Immature natural killer cell (primary cell): ENCODE measurements at places on chromosomes 4 and X. TPM values are rescaled to one million over a fixed set of nuclear protein-coding genes. Genes with fewer than 3 reads are reported as not detected.
A peak's percentile ranks its signal among the peaks of the same experiment; 100 is the strongest.

The ASB9 gene
- not detected for polyA plus RNA-seq

The MAGEB1 gene
- not detected for polyA plus RNA-seq

The GAR1 gene
- 10.8 TPM for polyA plus RNA-seq

The XAGE1B gene
- not detected for polyA plus RNA-seq

The TTC29 gene
- polyA plus RNA-seq, result not detected

The NXT2 gene
- polyA plus RNA-seq, result 37.0 TPM

The GRID2 gene
- polyA plus RNA-seq, result not detected

The ADH1B gene
- polyA plus RNA-seq, result not detected

The UNC5C gene
- polyA plus RNA-seq, result not detected

The MGAT4D gene
- not detected for polyA plus RNA-seq

DNA sequence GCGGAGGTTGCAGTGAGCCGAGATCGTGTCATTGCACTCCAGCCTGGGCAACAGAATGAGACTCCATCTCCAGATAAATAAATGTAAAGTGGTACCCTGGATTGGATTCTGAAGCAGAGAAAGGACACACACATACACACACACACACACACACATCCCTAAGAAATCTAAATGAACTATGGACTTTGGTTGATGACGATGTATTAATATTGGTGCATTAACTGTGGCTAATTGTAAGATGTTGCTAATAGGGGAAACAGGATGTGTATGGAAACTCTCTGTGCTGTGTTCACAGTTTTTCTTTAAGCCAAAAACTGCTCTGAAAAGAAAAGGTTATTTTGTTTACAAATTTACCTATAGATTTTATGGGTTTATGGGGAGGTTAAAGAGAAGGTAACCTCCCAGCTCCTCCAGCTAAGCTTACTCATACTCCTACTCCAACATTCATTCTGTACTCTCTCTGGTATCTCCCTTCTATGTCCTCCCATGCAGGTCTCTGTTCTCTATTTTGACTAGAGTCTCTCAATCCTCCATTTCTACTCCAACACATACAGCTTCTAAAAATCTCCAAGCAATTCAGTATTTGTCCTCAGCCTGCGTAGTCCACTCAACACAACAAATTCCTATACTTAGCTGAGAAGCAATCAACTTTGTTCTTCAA, 46.5 kb upstream of the RELL1 start:
- DNase-seq, result no peak

GRCh38 chr4:498328-498904, 540 bp downstream of the ZNF721 start:
- no peak for DNase-seq

- no peak for DNase-seq
Measured at GRCh38 chrX:105013719-105014118, 206.8 kb downstream of the TEX13A start.

DNA sequence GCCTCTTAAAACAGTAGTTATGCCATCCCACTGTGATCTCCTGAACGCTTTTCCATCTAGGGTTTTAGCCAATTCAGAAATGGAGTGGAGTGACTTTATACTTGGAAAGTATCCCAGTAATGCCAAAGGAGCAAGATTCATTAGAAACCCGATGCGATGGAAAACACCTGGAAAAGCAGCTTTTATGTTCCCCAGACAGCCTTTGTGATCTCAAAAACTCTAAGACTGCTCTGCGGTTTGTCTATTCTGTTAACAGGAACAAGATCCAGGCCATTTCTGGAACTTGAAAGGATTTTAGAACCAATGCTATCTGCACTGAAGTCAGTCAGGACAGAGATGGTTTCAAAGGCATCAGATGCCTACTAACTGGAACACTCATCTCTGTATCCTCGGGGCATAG, 145.1 kb downstream of the APBB2 start:
- DNase-seq, result no peak

GRCh38 chrX:13091111-13091765, 46.8 kb upstream of the FAM9C start:
- peak; percentile 36 for DNase-seq

DNA sequence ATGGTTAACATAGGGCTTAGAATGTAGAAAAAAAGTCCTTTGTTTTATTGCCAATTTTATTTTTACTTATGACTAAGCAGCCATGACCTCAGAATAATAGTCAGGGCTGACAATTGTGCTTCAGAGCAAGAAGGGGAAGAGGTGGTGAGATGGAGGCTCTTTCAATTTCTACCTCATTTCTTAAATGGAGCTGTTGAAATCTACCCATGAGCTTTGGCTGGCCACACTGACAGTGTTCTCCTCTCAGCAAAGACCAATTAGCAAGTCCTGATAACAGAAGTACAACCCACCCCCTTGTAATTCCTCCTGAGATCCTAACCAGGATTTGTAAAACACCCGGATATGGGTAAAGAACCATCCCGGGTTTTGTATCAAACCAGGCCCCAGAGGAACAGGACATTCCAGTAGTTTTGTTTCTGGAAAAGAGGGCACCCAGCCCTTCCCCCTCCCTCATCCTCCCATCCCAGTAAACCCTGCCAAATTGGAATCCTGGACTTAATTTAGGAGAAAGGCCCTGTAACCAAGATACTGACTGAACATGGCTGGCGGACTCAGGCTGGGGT, at the start of gene HEPH:
Gene HEPH, plus strand, starts transcription at position 399 of the 563 bp plus-strand sequence. CDS start 6,324 bp downstream, outside the sequence.
- no peak for DNase-seq

DNA sequence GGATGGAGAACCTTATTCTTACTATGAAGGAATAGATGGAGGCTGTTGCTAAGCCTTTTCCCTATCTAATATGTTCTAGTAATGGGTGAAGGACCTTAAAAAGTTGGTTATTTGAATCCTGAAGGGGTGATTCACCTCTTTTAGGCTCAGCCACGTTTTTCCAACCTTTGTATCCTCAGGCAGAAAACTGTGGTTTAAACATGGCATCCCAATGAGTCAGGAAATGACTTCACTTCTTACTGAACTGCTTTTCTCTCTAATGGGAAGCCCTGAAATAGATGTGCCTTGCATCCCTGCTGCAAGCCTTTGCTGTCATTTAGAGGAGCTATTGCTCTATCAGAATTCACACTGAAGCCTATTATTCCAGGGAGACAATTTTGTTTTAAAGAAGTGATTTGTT, 191.0 kb upstream of the ARX start:
- DNase-seq, result no peak

DNA sequence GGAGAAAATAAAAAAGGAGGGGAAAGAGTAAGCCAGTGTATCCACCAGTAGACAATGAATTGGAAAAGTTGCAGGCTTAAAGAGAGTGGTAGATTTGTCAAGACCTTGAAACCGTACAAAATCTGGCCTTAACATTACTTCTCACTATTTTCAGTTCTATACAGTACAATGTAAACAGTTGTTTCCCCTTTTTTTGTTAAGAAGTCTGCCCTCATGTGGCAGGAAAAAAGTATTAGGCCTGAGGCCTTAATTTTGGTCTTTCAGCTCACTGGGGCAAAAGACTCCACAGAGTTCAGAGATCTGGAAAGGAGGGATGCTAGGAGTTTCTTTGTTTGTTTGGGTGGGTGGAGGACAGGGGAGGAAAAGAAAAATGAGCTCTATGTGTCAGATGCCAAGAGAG, 92.8 kb upstream of the CCDC160 start:
- DNase-seq, result no peak

DNA sequence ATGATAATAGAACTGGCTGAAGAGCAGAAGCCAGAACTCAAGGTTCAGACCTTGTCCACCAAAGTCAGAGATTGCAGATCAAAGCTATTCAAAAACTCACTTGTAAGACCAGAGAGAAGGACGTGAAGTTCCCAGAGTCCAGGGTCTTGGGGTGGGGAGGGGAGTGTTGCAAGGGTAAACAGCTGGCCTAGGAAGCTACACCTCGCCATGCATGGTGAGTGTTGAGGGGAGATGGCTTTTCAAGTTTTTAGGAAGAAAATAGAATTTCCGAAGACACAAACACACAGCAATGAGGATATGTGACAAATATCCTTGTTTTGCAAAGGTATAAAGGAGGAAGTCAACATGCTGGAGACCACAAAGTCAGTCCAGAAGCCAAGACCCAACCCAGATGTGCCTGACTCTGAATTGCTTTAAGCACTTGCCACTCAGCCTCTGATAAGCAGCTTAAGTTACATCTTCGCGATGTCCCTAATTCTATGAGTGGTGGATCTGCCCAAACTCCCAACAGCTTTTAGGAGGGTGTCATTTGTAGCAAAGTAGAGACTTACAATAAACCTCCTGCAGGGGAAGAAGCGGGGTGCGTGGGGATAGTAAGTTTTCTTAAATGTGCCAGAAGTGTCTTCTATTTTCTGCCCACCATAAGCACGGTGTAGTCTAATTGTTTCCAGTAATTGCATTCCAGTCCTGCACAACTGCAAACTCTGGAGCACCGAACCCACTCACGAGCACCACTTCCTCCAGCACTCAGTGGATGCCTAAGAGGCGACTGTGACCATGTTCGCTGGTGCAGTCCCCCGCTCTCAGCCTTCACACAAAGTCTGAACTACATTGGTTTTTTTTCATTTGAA, 26.5 kb downstream of the HAND2 start:
- no peak for DNase-seq

- DNase-seq, result no peak
Measured at GRCh38 chr4:171181090-171181489, 632.1 kb upstream of the GALNTL6 start.

- DNase-seq, result no peak
Measured at GRCh38 chr4:83606898-83607297, 71.0 kb downstream of the GPAT3 start.

DNA sequence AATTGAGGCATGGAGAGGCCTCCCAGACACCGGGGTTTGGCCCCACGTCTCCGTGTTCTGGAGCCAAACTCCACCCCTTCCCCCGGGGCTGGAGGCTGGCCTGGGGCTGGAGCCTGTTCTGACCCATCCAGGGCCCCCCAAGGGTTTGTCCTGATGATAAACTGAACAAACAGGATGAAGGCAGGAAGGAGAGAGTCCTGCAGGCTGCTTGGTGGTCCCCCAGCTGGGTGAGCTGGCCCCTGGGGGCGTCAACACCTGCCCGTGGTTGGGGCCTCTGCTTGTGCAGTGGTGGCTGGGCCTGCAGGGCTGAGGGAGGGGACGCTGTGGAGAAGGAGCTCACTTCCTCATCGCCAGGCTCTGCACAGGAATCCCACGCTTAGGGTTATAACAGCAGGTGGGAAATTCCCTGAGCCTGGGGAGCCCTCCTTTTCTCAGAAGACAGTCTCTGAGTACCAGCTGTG, 2.3 kb downstream of the SH3TC1 start:
- no peak for DNase-seq

GRCh38 chr4:122901247-122902010, 21.0 kb downstream of the NUDT6 start:
- no peak for DNase-seq

DNA sequence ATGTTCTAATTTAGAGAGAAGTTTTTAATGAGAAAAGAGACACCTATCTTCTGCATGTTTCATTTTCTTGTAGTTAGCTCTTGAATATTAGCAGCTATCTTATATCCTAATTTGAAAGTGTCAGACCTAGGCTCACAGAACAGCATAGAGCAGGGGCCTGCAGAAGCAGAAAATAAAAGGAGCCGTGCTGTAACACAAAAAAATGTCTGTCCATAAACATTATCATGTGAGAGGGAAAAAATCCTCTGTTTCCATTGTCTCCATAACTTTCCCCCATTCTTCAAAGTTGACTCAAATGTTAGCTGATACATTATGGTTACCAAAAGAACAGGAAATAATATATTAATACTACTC, 329.2 kb upstream of the EPHA5 start:
- no peak for DNase-seq

DNA sequence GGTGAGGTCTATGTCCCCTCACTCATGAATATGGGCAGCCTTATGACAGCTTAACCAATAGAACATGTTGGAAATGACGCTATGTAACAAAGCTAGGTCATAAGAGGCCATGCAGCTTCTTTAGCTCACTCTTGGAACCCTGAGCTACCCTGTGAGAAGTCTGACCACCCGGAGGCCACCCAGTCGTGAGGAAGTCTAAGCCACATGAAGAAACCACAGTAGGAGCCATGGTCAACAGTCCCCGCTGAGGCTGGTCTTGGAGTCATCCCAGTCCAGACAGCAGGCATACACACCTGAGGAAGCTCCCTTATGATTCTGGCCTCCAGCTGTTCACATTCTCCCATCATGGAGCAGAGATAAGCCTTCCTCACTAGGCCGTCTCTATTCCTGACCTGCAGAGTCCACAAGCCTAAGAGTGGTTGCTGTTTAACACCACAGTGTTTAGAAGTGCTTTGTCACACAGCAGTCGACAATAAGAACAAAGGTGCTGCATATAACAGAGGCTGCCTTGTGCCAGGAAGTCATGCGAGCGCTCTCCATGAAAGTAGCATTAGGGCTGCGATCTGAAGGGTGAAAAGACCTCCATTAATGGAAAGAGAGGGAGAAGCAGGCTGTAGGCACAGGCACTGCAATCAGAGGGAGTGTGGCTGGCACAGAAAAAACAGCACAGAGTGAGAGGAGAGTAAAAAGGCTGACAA, 38.2 kb downstream of the TSPAN5 start:
- peak; percentile 34 for DNase-seq

GRCh38 chr4:184890499-184890898, 64.7 kb upstream of the ACSL1 start:
- DNase-seq, result no peak

DNA sequence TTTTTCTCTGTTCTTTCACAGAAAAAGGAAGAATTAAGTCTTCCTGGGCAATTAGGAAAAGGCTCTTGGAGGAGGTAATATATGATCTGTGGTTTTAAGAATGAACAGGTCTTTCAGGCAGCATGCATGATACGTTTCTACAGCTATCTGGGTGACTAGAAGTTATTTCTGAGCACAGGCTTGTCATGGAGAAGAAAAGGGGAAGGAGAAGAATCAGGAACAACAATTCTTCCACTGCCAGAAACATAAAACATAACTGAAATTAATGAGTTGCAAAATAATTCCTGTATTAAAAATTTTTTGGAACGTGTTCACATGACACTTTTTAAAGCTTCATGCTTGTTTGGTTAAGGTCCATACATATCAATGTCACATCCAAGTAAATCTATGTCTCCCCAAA, 17.7 kb upstream of the STIM2 start:
- no peak for DNase-seq

DNA sequence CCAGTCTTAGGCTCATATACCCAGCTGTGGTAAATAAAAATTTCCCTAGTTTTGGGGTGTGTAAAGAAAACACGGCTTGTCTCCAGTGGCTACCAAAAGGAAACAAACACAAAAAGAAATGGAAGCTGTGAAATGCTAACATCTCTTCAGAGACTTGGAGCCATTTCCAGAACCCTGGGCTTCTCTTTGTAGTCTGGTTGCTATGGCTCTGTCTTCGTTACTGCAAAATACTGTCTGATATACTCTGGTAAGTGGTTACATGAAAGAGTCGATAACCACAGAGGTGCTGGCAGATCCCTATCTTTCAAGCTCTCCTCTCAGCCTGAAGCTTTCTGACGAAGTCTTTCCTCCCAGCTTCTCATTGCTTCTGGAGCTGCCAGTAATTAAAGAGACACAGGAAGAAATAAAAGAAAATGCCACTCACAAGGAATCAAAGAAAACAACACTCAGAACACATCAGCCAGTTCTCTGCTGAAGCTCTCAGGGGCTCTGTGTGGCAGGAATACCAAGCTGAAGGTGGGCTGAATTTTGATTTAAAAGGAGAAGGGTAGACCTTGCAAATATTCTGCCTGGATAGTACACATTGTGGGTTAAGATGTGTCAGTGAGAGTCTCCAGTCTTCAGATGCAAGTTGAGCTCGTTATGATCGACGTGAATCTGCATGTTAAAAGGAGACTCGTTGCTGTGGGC, 107.6 kb upstream of the FAM9C start:
- DNase-seq, result peak; percentile 59
